Activated B cell treated with CpG ODN at 0.5 μM for 24 hours (primary cell): ENCODE measurements at places on chromosomes 6 and 20.

GRCh38 chr6:44297063-44298038 is 15.8 kb downstream of the AARS2 start:
- DNase-seq = no peak

DNA sequence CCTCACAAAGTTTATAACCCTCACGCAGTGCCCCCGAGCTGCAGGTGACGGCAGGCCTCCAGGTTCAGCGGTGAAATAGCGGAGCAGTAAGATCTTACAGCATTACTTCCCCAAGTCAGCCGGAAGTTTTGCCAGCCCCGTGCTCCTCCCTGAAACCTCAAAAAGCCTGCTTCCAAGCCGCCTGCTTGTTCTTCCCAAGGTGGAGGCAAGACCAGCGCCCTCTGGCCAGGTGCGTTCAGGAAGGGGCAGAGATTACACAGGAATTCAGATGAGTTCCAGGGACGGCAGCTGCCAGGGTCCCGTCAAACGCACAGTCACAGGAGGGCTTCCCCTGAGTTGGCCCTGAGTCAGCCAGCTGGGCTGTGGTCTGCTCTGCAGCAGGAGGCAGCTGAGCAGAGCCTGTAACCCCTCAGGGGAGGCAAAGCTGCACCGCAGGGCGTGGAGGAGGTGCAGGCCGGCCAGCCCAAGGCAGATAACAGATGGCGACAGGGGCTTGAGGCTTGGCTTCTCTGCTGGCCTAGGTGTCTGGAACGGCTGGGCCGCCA is 124.1 kb upstream of the RPS6KA2 start:
- peak; percentile 63 for DNase-seq

DNA sequence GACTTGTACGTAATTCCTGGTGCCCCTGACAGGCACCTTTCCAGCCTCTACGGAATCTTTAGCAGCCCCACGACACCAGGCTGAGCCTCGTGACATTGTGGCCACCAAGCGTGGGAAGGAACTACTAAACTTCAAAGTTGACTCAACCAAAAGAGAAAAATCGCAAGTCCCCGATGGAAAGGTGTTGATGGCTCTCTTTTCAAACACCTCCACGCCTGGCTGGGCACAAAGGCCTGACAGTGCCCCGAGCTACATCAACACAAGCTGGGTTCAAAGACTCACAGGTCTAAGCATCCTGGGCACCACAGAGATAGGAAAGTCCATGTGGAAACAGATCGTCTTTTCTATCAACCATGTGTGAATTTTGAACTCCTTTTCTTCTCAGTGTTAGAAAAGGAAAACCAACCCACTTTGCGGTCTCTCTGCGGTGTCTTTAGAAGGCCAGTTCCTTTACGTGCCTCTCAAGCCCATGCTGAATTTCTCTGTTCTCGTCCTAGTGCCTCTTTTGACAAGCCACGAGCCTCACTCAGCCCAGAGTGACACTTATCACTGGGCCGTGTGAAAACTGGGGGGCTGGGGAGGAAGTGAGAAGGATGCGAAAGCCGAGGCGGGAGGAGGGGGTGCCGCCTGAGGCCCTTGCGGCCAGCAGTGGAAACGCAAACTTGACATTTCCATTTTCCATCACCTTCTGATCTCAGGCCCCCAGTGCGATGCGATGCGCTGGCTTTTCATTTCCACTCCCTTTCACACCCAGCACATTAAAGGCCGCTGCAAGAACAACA is 59.4 kb downstream of the GFOD1 start:
- peak; percentile 58 for DNase-seq

DNA sequence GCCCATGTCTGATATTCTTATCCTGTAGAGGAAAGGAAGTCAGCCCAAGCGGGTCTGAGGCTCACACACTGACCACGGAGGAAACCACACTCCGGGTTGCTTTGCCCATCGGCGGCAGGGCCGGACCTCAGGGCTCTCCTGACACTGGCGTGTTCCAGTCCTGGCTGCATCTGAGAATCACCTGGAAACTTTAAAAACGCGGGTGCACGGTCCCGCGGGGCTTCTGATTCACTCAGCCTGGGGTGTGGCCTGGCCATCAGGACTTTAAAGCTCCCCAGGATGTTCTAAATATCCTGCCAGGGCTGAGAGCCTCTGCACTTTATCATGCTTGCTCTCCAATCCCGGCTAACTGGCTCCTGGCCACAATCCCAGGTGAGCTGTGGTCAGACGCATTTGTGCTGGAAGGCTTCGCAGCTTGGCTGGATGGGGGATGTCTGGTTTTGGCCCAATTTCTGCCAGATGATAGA is 47.7 kb upstream of the DACT2 start:
- no peak for DNase-seq

GRCh38 chr6:123420512-123420911 is 216.2 kb downstream of the TRDN start:
- no peak for DNase-seq

DNA sequence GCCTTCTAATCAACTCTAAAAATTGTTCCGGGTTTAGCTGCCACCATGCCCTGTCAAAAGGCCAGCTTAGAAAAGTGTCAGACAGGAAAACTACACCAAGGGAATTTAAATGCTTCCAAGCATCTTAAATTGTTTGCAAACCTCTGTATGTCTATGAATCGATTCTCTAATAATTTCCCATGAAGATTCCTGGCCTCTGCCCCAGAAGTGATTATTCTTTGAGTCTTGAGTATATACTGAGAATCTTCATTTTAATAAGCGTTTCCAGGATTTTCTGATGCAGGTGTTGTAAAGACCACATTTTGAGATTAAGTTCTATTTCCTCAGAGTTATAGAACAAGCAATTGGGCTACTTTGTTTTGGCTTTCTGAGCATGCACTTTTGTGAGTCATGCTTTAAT is 471.8 kb upstream of the JAG1 start:
- no peak for DNase-seq

DNA sequence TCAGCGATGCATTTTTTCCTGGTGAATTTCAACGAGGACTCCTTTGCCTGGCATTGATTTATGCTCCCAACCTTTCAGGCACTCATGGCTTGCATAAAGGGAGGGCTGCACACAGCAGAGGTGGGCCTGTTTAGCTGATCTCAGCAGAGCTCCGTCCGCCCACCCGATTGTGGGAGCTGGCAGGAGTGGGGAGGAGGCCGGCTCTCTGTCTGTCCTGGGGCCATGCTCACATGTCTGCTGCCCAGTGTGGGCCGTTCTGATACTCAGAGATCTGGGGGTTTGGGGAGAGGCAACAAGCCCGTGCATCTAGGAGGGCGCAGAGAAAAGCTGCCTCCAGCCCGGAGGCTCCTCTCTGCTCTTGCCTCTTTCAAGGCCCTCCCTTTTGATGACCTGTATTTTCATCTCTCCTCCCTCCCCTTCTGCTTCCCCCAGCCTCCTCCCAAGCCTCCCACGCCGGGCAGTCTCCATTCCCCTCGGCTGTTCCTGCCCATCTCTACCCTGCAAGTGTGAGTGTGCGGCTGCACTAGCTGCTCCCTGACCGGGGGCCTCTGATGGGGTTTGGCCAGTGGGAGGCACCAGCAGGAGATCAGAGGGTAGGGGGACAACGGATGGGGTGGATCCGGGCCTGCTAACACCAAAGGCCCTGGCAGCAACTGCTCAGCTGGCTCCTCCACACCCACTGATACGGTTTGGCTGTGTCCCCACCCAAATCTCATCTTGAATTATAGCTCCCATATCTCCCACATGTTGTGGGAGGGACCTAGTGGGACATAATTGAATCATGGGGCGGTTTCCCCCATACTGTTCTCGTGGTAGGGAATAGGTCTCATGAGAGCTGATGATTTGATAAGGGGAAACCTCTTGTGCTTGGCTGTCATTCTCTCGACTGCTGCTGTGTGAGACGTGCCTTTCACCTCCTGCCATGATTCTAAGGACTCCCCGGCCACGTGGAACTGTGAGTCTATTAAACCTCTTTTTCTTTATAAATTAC is 39.6 kb upstream of the MLN start:
- DNase-seq = no peak

- DNase-seq = no peak
Observed at GRCh38 chr20:14518648-14519047, 181.2 kb upstream of the FLRT3 start.
